ENCODE measurements at places on chromosomes 1 and 21.

DNA sequence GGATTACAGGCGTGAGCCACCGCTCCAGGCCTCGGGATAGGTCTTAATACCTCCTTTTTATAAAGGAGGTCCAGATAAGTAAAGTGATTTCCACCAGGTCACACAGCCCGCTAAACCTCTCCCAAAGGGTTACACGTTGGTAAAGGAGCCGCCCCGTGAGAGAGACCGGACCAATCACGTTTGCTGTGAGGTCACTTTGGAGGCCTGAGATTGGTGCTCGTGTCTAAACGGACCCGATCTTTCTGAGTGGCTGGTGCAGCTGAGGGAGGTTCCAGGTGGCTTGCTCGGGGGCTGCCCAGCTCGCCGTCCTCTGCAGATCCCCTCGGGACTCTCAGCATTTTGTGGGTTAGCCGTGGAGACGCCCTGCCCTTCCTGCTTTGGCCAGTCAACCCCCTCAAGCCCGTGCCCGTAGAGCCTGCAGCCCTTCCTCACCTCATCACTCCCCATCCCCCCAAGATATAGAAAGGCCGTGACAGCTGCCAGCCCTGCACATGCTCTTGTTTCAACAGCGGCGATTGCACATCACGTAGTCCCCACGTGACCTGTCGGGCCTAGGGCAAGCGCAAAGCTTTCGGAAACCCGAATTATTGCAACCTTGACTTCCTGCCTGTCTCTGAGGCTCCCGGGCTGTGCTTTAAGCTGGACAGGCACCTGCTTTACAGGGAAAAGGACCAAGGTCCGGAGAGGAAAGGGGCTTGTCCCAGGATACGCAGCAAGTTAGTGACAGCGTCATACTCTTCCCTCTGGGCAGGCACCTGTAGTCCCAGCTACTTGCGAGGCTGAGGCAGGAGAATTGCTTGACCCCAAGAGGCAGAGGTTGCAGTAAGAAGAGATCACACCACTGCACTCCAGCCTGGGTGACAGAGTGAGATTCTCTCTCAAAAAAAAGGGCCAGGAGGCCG lies 5.0 kb upstream of the COA7 start:
- DNase-seq: peak; percentile 79

DNA sequence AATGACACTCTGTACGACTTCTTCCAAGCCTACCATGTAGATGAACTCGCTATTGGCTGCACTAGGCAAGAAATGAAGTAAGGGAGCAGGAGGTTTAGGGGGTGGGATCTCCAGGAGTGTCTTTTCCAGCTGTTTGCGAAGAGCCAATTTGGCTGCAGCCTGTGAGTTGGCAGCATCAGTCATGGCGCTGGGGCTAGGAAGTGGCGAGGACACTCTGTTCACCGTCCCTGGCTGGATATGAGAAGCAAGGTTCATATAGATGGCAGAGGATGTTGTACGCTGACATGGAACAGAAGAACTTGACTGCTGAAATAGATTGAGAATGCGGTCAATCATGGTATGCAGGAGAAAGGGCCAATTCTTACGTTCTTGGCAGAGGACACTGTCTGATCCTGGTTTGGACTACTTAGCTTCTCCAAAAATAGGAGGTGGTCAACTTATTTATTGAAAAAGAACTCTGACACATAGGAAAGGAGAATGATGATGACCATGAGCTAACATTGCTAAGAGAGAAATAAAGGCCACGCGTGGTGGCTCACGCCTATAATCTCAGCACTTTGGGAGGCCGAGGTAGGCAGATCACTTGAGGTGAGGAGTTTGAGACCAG lies 41.2 kb downstream of the SLC27A3 start:
- no peak for DNase-seq

- DNase-seq: no peak
Measured at GRCh38 chr1:75273110-75273509, 138.9 kb downstream of the LHX8 start.

DNA sequence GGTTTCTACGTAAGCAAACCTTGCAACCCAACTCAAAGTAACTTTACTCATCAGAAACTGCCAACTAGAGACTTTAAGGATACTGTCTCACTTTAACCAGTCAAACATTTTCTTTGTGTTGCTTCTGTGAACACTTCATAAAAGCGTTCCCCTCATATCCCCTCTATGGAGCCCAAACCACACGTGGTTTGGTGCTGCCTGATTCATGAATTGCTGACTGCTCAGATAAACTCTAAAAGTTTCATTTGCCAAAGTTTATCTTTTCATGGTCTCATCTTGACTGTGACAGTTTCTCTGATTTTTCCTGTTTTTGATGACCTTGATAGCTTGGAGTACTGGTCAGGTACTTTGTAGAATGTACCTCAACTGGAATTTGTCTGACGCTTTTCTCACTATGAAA lies 14.6 kb upstream of the RWDD3 start:
- DNase-seq: no peak

- no peak for DNase-seq
Measured at GRCh38 chr1:17689011-17689410, 66.1 kb upstream of the ACTL8 start.

DNA sequence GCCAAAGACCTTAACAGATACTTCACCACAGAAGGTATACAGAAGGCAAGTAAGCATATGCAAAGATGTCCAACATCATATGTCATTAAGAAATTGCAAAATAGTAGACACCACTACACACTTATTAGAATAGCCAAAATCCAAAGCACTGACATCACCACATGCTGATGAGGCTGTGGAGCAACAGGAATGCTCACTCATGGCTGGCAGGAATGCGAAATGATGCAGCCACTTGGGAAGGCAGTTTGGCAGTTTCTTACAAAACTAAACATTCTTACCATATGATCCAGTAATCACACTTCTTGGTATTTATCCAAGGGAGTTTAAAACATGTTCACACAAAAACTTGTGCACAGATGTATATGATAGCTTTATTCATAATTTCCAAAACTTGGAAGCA lies 261.2 kb upstream of the AJAP1 start:
- DNase-seq: no peak

DNA sequence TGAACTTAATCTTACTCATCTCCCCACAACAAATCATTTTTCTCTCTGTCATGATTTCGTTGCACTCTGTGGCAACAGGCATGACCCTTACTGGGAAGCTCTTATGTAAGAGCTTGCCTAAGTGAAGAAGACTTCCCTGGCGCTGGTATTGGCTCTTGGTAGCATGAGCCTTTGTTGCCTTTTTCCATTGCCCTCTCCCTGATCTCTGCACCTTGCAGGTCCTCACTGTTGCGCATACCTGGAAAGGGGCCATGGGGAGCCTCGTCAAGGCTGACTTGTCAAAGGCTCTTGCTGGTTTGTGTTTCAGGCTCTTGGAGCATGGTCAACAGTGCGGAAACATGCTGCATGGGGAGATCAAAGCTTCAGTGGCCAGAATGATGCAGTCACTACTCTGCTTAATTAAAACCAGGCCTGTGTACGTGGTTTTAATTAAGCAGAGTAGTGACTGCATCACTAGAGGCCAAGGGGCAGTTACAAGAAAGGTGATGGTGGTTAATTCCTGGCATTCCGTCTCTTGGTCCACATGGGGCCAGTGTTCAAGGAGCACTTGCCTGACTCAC lies 141.3 kb downstream of the SPATA46 start:
- peak; percentile 75 for DNase-seq

GRCh38 chr1:37620707-37621106 lies 14.0 kb downstream of the RSPO1 start:
- DNase-seq: no peak

DNA sequence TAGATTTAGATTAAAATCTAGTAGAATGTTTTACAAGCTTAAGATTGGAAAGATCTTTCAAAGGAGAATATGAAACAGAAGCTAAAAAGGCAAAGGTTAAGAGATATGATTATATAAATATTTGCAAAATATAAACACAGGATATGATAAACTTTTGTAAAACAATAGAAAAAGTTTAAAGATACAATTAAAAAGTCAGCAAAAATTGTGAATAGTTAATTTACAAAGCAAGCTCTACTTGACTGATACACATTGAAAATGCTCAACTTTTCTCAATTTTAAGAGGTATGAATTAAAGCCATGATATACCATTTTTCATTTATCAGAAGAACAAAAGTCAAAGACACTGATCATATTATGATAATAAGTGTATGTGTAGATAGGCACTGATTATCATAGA lies 21.0 kb downstream of the RAB3GAP2 start:
- no peak for DNase-seq

DNA sequence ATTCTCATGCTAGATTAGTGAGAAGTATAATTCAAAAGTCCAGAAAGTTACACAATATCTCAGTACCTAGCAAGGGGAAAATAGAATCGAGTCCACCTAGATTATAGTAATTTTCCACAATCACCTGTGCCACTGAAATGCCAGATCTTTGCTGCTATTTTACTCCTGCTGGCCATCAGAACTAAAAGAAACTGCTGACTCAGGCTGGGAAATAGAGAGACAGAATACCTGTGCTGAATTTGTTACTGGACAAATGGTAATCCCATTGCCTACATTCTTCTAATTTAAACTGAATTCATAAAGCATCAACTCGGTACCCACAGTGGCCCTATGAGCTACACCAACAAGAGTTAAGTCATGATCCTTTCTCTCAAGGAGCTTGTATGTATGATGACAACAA lies 55.0 kb downstream of the USH2A start:
- no peak for DNase-seq

- DNase-seq: no peak
Measured at GRCh38 chr1:6041432-6042062, 4.1 kb upstream of the KCNAB2 start.

GRCh38 chr1:195740862-195741261 lies 867.4 kb downstream of the KCNT2 start:
- DNase-seq: no peak

GRCh38 chr1:209307846-209308245 lies 275.7 kb upstream of the CAMK1G start:
- DNase-seq: no peak

DNA sequence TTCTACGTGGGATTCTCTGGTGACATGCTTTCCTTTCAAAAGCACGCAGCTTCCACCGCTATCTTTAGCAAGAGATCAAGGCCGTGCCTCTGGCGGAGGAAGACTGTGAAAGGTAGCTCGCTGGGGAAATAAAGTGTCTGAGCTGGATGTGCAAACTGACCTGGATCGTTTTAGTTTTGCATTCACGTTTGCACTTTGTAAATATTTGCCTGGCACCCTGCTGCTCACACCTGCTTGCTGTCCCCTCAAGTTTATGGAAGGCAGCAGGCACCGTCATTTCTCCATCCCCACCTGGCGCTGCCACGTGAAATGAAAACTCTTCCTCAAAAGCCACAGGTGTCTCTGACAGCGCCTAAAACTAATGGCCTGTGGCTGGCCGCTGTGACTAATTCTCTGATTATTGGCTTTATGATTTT lies 44.0 kb upstream of the TARDBP start:
- peak; percentile 99 for DNase-seq

GRCh38 chr21:28100366-28100765 lies 892.3 kb downstream of the LTN1 start:
- no peak for DNase-seq

GRCh38 chr1:235683653-235684052 lies 34.1 kb upstream of the GNG4 start:
- DNase-seq: no peak

DNA sequence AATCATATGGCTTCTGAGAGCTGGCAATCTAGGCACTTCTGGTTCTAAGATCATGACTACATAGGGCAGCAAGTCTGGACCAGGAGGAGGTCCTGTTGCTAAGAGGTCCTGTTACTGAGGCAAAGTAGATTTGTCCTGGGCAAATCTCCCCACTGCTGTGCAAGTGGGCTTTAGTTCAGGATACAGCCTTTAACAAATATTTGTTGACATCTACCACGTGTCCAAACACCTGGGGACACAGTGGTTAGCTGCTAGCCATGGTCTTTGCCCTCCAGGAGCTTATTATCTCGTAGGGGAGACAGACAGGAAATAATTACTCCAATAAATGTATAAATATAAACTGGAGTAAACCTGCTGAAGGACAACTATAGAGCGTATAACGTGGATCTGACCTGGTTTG lies 3.2 kb downstream of the CGN start:
- peak; percentile 34 for DNase-seq

- no peak for DNase-seq
Measured at GRCh38 chr1:23646091-23646490, 45.5 kb upstream of the RPL11 start.

DNA sequence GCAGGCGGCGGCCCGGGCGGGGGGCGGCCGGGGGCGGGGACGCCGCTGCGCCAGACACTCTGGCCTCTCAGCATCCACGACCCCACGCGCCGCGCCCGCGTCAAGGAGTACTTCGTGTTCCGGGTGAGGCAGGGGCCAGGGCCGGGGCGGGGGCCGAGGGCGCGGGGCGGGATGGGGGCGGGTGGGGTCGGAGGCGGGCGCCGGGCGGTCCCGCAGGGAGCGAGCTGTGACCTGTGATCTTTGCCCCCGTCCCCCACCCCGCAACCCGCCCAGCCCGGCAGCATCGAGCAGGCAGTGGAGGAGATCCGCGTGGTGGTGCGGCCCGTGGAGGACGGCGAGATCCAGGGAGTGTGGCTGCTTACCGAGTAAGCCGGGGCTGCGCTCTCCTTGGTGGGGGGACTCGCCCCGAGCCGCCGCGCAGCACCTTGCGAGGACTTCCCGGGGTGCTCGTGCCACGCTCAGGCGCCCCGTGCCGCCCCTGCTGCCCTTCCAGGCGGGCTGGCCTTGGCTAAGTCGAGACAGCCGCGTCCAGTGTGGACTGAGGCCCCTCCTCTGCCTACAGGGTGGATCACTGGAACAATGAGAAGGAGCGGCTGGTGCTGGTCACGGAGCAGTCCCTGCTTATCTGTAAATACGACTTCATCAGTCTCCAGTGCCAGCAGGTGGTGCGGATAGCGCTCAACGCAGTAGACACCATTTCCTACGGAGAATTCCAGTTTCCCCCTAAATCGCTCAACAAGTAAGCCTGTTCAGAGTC lies 514 bp downstream of the TPRG1L start:
- DNase-seq: peak; percentile 41

DNA sequence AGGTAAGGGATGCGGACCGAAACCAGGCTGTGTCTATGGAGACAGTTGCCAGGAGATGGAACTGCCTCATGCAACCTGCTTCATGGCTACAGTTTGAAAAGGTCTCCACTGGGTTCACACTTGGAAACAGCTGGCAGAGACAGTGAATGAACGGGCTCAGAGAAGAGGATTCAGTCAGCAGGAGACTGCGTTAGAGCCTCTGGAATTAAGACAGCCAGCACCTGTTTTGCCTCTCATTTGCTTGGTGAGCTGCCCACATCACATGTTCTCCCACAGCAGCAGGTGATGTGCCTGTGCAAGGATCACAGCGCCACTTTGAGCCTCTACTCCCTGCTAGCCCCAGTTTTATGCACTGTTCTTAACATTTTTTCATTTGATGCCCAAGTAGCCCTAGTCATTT lies 321.0 kb downstream of the PLPP3 start:
- peak; percentile 44 for DNase-seq

- no peak for DNase-seq
Measured at GRCh38 chr1:36606641-36607262, 124.0 kb upstream of the CSF3R start.

GRCh38 chr21:42350927-42351426 lies at the start of gene TFF2:
TSS of gene TFF2 (minus strand) at chr21:42350994. CDS start at chr21:42350957, 37 bp downstream.
- DNase-seq: no peak

GRCh38 chr1:173411835-173412742 lies 65.0 kb upstream of the PRDX6 start:
- DNase-seq: no peak

GRCh38 chr1:71857862-71858261 lies 424.5 kb downstream of the NEGR1 start:
- no peak for DNase-seq

- DNase-seq: no peak
Measured at GRCh38 chr1:33301273-33301984, 19.5 kb downstream of the A3GALT2 start.

- DNase-seq: no peak
Measured at GRCh38 chr1:8678673-8679394, 138.6 kb downstream of the RERE start.

Data from NCI-H1417 (cell line).